Hematopoietic multipotent progenitor cell treated with erythropoietin and hydrocortisone succinate and interleukin-3 and kit ligand, for 17 days (in vitro differentiated cells): ENCODE measurements at places on chromosomes 16 and 17.

- DNase-seq = peak; percentile 36
Observed at GRCh38 chr17:65027305-65027704, 29.2 kb downstream of the GNA13 start.

GRCh38 chr17:41020336-41020735 is 6.7 kb downstream of the KRTAP1-5 start:
- no peak for DNase-seq

- DNase-seq = no peak
Observed at GRCh38 chr16:27353853-27354252, 40.1 kb downstream of the IL4R start.

DNA sequence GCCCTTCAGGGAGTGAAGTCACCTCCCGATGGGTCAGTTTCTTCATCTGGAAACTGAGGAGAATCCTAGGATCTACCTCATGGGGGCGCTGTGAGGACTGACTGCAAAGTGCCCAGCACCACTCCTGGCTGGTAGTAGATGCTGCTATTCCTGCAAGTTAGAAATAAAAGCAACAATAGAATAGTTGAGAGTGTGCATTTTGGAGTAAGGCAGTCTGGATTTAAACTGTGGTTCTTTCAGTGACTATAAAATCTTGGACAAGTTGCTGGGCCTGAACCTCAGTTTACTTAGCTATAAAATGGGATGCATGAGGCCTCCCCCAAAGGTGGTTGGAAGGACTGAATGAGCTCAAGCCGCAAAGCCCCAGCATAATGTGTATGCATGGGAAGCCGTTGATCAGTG is 70.6 kb downstream of the CYB5B start:
- peak; percentile 55 for DNase-seq

- no peak for DNase-seq
Observed at GRCh38 chr17:10121971-10122707, 76.3 kb downstream of the GAS7 start.

GRCh38 chr17:57372156-57372555 is 115.8 kb downstream of the MSI2 start:
- no peak for DNase-seq

DNA sequence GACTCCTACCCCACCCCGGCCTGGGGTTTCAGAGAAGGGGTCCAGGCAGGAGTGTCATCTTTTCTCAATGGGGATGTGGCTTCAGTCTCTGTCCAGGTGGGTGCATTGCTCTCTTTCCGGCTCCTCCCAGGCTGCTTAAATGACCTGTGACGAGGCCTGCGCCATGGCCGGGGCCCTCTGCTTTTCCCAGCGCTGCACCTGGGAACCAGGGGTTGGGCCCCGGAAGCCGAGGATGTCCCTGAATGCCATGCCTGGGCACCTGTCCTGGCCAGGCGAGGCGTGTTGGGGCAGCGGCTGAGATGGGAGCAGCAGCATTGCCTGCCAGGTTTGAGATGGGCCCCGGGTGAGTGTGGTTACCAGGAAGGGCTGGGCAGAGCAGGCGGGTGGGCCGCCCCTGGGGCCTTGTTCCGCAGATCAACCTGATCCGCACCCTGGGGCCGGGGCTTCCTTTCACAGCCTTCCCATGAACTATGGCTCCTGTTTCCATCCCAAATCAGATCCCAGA is 147.4 kb downstream of the SEC14L1 start:
- DNase-seq = no peak

GRCh38 chr16:66081775-66082366 is 284.6 kb upstream of the CDH5 start:
- DNase-seq = no peak

- DNase-seq = no peak
Observed at GRCh38 chr16:57091200-57091974, 996 bp upstream of the CPNE2 start.

- peak; percentile 6 for DNase-seq
Observed at GRCh38 chr17:81090361-81091136, 55.6 kb downstream of the BAIAP2 start.

DNA sequence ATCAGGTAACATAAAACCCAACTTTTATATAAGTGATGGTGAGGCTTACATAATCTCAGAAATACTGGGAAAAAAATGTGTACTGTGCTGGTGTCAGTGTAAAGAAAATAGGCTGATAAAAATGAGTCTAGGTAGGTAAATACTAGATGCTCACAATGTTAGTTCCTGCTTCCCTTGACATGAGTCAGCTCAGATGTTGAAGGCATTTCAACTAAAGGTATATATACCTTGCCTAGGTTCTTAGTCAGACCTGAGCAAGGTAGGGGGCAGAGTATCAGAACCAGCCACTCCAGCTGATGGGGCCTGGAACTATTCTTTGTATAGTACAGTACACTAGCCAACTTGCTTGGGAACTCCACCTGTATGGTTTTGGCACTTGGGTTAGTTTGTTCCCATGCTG is 51.0 kb upstream of the CA10 start:
- DNase-seq = no peak

GRCh38 chr17:77609553-77610517 is 348.7 kb upstream of the TNRC6C start:
- peak; percentile 30 for DNase-seq

GRCh38 chr17:47850692-47851573 is at the start of gene SP6:
TSS of gene SP6 (minus strand) at chr17:47851163. CDS start at chr17:47848429, 2,734 bp downstream.
- no peak for DNase-seq

DNA sequence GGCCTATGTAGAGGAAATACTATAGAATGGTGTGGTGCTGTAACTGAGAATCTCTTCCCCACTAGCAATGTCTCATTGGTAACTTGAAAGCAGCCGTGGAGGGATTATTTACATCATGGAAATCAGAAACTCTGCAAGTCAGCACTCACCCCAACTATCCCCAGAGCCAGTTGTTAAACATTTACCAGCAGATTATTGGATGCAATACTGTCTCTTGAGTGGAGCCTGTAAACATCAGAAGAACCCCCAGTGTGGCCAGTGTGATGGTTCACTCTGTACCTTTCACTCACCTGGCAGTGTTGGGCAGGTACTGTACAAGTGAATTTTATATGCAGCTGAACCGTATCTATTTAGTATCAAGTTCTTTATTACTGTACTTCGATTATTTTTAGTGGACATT is 299.8 kb upstream of the SALL1 start:
- no peak for DNase-seq

- DNase-seq = no peak
Observed at GRCh38 chr16:57815987-57816745, 13.9 kb upstream of the KIFC3 start.

DNA sequence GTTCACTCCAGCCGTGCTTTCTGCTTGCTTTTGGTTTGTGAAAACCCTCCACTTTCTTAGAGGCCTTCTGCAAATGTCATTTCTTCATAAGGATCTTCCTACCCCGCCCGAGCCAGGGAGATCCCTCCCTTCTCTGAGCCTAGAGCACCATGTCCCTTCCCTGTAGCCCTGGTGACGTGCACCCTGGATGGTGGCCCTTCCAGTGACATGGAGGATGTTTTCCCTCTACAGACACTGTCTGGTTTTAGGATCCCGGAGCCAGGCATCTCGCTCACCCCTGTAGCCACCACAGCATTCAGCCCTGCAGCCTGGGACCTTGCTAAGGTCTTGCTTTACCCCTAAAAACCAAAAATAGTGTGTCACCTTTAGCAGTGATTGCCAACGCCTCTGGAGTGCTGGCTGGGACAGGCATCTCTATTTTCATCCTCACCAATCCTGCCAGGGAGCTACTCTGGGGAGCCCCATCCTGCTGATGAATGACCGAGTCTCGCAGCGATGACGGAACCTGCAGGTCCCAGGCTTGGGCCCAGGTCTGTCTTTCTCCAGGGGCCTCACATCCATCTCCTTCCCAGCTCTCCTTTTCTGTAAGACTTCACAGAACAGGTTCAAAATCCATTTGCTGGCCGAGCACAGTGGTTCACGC is 394.1 kb upstream of the TNRC6C start:
- DNase-seq = no peak

DNA sequence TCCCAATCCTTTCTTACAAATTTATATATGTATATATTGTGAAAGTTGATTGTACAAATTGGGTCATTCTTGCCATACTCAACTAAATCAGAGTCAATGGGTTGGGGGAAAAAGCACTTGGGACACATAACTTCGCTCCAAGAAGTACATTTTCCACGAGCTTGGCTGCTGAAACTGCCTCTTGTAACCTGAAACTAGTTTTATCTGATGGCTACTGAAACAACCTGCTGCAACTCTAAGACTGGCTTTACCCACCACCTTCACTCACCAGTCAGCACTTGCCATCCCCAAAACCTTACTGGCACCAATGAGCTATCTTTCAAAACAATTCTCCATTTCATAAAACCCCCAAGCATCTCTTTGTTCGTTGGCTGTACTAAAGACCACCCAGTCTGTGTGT is 14.5 kb upstream of the MYCBPAP start:
- DNase-seq = no peak

GRCh38 chr17:83150369-83151055 is 71.1 kb downstream of the METRNL start:
- no peak for DNase-seq

DNA sequence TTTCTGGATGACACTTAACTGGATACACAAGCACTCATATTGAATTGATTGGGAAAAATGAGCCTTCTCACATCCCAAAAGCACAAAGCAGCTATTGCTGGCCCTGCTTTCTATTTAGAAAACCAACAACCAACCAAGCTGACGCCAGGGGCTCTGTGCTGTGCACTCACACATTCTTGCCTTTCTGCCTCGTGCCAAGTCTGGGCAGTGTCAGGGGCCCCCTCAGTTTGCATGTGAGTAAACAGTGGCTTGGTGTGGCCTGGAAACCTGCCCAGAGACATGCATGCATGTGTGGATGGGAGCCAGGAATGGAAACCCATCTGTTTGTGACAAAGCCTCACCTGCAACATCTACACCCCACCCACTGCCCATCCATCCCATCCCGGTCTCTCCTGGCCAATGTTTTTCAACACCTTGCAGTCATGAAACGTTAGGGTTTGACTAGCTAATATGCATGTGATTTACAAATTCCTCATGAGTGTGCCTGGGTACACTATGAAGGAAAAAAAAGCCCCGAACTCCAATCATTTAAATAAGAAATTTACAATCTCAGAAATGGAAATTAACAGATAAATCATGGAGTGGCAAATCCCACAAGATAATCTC is 20.4 kb downstream of the MIEF2 start:
- no peak for DNase-seq

GRCh38 chr17:80605326-80606066 is 60.9 kb downstream of the RPTOR start:
- no peak for DNase-seq

GRCh38 chr17:6043405-6043804 is 26.8 kb upstream of the WSCD1 start:
- DNase-seq = no peak

- no peak for DNase-seq
Observed at GRCh38 chr17:16940116-16940881, 31.6 kb downstream of the TNFRSF13B start.

- no peak for DNase-seq
Observed at GRCh38 chr17:31398381-31399311, 7.2 kb downstream of the RAB11FIP4 start.

DNA sequence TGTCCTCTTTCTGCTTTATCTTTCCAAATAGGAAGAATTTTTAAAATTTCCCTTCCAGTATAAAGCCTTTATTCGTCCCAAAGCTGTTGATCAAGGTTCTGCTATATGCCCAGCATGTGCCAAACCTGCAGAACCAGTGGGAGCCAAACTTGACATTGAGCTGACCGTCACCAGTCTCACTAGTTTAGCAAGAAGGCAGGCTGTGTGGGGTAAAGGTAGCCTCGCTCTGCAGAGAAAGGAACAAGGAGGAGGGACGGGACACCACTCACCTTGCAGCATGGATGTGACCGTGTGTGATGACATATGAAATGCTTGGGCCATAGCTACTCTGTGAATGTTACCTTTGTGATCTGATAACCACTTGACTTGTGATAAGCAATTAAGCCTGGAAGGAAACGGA is 392.2 kb downstream of the CPPED1 start:
- DNase-seq = no peak

DNA sequence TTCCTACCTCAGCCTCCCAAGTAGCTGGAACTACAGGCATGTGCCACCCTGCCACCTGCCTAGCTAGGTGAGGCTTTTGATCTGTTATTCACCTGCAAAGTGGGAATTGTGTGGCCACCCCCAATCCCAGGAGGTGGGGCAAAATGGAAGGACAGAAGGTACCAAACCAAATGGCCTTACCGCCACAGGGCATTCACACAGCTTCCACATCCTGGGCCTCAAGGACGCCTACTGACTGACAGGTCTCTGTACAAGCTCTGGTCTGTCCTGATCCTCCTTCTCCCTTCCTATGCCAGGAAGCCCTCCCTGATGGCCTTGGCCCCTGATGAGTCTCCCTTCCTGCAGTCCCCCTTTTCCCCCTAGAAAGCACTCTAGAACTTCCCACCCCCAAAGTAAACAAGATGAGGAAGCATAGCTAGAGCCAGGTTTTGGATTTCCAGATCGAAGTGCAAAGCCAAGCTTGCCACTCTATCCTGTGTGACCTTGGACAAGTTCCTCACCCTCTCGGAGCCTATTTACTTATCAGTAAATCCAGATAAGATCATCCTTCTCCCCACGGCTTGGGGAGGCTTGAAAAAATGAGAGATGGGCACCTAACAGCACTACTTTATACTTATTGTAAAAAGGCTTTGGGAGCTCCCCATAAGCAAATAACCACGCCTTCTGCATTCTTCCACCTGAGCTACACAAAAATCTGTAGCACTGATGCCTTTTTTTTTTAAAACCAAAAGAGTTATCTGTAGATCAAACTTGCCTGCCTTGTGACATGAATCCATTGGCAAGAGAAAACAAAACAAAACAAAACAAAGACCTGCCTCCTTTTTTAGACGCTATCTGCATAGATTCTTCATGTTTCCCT is 4.5 kb downstream of the PLLP start:
- DNase-seq = no peak

GRCh38 chr16:87312008-87312407 is 5.2 kb downstream of the C16orf95 start:
- no peak for DNase-seq

GRCh38 chr16:28834873-28835863 is 11.0 kb downstream of the TUFM start:
- no peak for DNase-seq

- DNase-seq = no peak
Observed at GRCh38 chr17:12362853-12363455, 302.7 kb upstream of the MYOCD start.

GRCh38 chr16:2785101-2785991 is 2.0 kb downstream of the PRSS33 start:
- DNase-seq = no peak

- DNase-seq = no peak
Observed at GRCh38 chr16:15597822-15598647, 44.9 kb downstream of the MARF1 start.

DNA sequence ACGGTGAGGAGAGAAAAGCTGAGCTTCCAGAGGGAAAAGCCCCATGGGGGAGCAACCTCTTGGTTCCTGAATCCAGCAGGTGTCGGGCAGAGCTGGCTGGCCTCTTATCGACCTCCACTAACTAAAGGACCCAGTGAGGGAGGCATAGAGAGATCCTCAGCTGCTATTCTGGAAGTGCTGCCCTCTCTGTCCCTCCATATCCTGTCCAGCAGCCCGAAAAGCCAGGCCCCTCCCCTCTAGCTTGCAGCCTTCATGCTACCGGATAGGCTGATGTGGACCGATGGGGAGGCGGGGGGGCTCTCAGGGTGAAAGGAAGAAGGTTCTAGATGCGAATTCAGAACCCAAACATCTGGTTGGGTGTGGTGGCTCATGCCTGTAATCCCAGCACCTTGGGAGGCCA is 24.9 kb downstream of the MXRA7 start:
- no peak for DNase-seq

GRCh38 chr16:71409011-71409775 is 32.7 kb downstream of the TLE7 start:
- no peak for DNase-seq
